ENCODE measurements at places on chromosomes 1 and 21.

GRCh38 chr1:204791453-204792353 lies 79.0 kb upstream of the NFASC start:
- DNase-seq, result peak; percentile 13

GRCh38 chr1:206583707-206584648 lies 28.3 kb downstream of the EIF2D start:
- DNase-seq, result no peak

GRCh38 chr1:24790490-24790889 lies 45.2 kb downstream of the CLIC4 start:
- no peak for DNase-seq

DNA sequence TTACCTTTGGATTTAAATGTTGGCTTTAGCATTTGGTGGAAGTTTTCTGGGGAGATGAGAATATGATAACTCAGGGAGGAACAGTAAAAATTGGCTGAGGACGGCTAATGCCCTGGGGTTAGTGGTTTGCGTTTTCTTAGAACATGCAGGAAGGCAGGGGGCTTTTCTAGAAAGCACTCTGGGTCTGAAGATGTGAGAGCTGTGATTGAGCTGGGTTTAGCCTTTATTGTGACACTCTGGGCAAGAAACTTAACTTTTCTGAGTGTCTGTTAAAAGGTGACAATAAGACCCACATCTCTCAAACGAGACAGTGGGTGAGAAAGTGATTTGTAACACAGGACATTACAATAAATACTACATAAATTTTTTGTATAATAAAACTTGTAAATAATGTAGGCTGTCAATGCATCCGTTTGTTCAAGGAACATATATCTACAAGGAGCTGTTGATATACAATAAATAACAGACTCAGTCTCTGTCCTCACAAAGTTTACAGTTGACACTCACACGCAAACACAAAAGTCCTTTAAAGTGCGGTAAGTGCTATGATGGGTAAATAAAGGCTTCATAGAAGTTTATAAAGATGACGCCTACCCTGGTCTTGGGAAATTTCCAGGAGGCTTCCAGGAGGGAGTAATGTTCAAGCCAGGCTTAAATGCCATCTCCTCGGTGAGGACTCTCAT lies 49.5 kb upstream of the MRPS6 start:
- no peak for DNase-seq

DNA sequence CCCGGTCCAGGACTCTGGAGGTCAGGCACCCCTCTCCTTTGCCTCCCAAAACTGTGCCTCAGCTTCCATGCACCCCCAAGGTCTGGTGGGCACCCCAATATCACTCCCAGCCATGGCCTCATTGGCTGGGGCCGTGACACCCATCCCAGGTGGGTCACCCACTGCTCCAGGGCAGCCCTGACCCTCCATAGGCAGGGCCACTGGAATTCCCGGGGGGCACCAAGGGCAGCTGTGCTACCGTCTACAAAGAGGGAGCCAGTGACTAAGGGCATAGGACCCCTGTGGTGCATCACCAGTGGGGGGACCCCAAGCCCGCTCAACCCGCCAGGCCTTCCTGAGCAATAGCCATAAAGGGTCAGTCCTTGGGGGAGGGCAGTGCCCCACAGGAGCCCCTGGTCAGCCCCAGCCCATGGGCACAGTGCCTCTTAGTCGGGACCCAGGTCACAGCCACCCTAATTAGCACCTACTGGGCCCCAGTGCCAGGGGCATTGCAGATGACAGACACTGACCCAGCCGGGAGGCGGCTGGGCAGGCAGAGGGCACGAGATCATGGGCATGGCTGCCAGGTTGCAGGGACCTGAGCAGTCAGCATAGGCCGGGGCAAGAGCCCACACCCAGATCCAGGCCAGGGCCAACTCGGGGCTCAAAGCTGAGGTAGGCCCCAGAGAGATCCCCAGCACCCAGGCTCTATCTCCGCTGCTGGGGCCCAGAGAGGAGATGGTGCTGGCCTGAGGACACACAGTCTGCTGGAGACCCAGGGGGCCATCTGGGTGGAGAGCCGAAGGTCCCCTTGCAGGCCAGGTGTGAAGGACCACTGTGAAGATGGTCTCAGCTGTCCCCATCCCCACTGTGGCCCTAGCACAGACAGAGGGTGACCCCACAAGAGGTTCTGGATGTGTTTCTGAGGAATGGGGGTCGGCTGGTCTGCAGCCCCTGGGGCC lies 19.0 kb upstream of the ARF1 start:
- no peak for DNase-seq

DNA sequence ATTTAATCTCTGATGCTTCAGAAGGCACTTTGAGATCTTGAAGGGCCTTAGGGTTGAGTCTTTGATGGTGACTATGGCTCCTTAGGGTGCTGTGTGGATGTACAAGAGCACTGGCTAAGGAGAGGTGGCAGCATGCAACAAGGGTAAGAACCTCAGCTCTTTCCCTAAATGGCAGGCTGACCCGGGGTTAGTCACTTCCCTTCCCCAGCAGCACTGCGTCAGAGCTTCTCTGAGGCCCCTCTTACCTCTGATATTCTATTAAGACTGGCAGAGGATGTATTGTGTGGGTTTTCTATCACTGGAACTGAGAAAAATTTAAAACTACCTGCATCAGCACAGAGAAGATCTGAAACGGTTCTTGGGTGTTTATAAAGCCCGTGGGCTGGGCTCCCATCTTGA lies 11.8 kb downstream of the C1orf116 start:
- DNase-seq, result no peak

DNA sequence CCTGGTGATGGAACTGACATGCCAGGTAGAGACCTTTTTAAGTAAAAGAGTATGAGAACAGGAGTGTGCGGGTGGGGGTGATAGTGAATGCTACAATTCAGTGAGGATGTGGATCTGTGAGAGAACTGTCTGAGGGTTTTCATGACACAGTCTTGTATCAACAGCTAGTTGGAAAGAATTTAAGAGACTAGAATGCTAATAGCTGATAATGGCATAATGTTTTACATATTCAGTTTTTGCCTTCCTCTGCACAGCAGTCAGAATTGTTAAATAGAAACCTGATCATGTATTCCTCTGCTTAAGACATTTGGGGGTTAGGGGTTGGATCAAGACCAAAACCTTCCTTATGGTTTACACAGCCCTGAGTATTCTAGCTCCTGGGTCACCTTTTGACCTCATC lies 152.8 kb upstream of the ZRANB2 start:
- DNase-seq, result no peak

DNA sequence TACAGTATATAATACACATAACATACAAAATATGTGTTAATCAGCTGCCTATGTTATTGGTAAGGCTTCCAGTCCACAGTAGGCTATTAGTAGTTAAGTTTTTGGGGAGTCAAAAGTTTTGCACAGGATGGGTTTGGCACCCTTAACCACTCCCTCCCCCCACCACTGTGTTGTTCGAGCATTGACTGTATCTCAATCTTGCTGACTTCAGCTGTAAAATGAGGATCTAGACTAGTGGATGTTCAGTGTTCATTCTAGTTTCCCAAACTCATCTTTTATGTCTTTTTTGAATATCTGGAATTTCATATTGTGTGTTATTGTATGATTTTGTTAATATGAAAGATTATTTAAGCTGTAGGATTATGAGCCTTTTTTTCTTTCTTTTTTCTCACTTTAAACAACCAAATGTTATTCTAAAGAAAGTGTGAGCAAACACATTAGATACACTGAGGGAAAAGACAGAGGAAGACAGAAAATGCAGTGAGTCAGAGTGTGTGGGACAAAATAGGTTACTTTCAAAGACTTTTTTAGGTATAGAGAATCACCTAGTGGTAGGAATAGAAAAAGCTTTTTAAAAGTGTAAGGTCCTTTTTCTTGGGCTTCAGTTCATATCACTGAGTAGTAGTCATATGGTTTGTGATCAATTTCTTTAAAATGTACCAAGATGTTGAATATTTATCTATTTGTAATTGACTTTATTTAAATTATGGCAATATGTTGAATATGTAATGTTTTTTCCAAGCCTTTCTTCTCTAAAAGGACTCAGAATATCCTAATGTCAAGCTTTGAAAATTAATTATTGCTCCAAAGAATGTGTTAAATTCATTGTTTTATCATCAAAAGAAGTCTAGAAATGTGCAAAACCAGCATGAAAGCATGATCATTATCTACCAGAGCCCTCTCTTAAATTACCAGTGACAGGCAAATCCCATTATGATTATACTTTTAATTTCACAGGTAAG lies 17.9 kb upstream of the CENPF start:
- no peak for DNase-seq

DNA sequence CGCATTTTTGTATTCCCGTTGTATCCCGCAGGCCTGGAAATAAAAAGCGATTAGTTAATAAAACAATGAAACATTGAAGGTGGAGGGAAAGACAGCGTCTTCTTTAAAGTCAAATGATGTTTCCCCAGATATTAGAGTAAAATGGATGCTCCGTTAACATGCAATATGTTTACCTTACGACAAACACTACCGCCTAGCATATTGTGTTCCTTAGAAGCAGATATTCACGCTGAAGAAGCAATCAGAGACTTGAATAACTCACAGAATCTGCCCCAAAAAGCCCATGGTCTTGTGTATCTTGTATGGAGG lies 583 bp upstream of the B4GALT3 start:
- no peak for DNase-seq
